ENCODE measurements at places on chromosomes 1 and 21. TPM values are rescaled to one million over a fixed set of nuclear protein-coding genes. Genes with fewer than 3 reads are reported as not detected.

DNA sequence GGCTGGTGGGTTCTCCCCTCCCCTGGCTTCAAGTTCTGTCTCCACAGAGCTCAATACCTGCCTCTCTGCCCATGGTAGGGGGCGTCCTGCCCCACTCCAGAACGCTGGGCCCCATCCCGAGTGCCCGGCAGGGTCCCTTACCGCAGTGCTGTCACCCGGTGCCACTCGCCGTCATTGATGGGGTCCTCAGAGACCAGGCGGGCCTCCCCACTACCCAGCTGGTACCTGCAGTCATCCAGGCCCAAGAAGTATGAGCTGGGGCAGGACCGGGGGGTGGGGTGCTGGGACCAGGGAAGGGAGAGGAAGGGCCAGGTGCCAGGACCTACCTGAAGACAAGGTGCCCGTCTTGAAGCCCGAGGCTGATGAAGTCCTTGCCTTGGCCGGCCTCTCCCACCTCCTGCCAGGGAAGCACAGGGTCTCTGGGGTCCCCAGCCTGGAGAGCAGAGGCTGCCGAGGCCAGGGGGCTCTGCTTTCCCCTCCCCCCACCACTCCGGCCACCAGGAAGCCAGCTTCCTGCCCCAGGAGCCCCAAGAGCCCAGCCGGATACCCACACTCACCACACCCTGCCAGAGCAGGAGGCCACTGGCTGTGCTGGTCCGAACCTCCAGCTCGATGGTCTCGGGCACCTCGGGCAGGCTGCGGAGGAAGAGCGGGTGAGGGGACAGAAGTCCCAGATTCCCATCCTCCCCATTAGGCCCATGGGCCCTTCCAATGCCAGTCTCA, 12.1 kb downstream of the LDLRAD2 start:
- DNase-seq: peak; percentile 50

DNA sequence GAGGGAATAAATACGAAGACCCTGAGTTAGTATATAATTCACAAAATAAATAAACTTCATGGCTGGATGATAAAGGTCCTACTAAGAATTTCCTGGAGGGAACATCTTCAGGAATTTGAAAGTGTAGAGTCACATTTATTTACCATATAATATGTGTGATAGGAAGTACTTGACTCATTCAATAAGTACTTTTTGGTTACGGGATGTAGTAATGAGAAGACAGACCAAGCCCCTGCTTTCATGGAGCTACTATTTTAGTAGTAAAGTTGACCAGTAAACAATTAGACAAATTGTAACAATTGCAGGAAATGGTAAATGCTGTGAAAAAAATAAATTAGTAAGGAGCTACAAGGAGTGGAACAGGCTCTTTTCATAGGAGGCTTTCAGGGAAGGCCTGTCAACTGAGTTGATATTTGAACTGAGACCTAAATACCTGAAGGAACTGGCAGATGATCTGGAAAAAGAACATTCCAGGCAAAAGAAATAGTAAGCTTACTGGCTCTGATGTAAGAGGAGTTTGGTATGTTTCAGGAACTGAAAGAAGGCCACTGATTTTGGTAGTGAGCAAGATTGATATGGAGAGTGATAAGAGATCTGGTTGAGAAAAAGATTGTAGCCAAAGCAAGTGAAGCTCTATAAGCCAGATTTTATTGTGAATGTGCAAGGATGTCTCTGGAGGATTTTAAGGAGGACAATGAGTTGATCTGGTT, 36.2 kb downstream of the CAMSAP2 start:
- DNase-seq: no peak

GRCh38 chr1:12180315-12180714, 13.5 kb downstream of the TNFRSF1B start:
- peak; percentile 65 for DNase-seq

DNA sequence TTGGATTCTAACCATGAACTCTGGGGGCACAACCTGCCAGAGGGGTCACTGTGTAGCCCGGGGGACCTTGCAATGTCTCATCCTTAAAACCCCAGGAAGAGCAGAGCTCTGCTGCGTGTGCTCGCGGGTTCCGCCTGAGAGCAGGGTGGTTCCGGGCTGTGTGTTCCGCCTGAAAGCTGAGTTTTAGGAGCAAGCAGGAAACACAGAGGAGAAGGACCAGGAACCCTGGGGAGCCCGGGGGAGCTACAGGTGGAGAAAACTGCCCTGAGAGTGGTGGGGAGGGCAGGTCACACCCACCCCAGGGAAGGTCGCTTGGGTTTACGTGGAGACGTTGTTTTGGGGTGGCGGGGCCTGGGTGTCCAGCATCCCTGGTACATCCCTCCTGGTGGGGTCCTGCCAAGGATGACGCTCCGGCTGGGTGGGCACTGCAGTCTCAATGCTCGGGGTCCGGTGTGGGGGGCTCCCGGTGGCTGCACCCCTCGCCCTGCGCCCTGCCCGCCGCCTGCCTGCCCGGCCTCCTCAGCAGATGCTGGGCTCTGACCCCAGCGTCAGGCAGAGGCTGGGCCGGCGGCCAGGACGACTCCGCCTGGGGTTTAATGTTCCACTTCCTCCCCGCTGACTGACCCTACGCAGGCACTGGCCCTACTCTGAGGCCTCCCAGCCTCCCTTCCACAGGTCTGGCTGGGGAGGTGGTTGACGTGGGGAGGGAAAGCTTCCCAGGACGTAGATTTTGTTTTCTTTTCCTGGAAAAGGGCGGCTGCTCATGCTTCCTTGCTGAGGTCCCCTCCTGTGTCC, 17.3 kb upstream of the C1orf159 start:
- no peak for DNase-seq

GRCh38 chr1:7229186-7229585, 443.9 kb downstream of the CAMTA1 start:
- DNase-seq: no peak

- DNase-seq: no peak
Measured at GRCh38 chr1:228046421-228047182, 35.9 kb upstream of the ARF1 start.

DNA sequence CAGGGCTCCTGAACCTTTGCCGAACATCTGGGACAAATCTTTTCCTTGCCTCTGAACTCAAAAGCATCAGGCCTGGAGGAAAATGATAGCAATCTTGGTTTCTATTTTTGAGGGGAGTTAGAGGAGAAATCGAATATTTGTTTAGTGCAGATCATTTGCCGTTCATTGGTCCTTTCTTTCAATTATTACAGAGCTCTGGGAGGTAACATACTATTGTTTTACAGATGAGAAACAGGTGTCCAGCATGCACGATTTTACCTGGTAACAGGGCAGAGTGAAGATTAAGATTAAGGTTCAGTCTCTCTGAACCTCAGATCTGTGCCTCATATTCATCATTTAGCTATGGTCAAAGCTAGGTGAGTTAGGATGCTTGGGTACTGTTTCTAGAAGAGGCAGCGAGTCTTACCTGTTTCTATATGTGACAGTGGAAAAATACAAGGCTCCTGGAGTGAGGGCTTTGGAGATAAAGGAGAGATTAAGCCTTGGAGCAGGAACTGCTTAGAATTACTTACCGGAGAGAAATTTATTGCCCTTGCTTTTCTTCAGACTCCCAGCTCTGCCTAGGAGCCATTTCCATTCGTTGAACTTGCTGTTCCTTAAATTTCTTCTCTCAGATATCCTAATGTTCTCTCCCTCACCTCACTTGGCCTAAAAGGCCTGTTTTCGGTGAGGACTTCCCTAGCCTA, 1.4 kb downstream of the PRCC start:
- DNase-seq: no peak

DNA sequence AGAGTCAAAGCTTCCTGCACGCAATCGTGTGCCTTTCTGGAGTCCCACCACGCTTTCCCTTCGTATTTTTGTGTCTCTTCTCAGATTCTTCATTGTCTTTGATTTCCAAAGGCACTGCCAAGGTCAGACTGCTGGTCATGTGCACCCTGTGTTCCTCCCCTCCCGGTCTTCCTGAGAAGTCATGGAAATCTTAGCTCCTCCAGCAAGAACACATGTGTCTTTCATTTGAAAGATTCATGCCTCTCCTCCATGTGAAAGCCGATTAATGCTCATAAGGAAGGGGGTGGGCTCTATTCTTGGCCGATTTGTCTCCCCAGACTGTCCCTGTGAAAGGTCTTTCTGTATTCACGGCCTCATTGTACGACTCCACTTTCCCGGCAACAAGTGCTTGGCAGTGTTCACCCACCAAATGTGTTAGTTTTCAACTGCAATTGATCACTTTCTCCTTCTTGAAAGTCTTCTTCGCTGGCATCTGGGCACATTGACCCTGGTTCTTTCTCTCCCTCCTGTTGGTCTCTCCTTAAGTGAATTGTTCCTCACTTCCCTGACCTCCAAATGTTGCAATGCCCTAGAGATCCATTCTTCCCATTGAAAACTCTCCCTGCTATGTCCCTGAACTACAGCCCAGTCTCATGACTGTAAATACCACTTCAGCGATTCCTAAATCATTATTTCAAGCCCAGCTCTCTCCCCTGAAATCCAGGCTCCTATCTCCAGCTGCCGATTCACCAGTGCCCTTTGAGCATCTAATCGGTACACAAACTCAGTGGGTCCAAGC, 25.4 kb downstream of the MX2 start:
- no peak for DNase-seq

DNA sequence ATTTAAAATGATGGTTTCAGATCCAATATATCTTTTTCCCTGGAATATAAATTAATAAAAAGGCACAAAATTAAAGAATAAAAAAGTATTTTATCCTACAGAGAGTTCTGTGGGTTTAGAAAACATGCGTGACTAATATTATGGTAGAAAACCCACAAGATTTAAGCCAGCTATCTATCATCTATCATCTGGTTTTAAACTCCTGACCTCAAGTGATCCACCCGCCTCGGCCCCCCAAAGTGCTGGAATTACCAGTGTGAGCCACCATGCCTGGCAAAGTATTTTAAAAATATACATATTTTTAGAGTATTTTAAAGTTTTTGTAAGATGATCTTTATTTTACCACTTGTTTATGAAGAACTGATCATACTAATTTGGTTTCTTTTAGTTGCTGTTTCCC, 79.5 kb downstream of the NRIP1 start:
- no peak for DNase-seq

DNA sequence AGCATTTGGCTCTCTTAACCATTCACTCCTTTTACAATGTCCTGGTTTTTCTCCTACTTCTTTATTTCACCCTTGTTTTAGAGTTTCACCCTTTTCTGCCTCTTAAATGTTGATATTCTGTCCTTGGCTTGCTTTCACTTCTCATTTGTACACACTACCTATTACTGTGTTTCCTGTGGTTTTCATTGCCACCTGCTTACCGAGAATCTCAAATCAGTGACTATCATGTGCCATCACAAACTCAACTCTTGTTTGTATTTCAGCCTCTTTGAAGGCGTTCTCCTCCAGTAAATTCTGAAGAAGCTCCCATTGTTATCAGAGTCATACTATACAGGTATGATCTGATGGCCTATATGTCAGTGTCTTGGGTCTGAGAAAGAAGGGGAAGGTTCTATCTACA, 65.7 kb downstream of the NPHS2 start:
- DNase-seq: no peak

GRCh38 chr1:2639203-2639602, 6.4 kb upstream of the MMEL1 start:
- DNase-seq: peak; percentile 27

DNA sequence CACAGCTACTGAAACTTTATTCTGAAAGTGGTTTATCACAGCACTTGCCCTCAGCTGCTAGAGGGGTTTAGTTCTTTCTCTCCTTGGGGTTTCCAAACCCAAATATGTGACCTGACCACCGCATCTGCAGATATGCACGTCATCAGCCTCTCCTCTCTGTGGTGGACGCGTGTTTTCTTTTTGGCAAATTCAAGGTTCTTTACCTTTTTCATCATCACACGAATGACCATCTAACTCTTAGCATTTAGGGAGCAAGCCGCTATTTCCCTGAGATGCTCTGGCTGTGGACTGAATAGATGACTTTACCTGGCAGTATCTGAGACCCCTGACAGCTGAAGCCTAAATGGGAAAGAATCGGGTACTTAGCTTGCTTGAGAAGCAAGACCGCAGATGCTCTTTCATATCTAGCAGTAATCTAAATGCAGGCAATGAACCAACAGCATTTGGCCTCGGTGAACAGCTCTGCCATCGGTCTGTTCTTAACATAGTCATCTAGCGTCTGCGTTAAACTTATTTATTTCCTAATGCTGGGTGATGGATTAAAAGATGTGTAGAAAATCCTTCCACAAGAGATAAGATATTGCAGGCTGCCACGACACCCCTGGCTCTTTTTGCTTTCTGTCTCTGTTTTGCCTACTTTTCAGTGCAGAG, 463.4 kb downstream of the CAMTA1 start:
- no peak for DNase-seq

- DNase-seq: no peak
Measured at GRCh38 chr1:197451381-197451780, 183.3 kb downstream of the CRB1 start.

DNA sequence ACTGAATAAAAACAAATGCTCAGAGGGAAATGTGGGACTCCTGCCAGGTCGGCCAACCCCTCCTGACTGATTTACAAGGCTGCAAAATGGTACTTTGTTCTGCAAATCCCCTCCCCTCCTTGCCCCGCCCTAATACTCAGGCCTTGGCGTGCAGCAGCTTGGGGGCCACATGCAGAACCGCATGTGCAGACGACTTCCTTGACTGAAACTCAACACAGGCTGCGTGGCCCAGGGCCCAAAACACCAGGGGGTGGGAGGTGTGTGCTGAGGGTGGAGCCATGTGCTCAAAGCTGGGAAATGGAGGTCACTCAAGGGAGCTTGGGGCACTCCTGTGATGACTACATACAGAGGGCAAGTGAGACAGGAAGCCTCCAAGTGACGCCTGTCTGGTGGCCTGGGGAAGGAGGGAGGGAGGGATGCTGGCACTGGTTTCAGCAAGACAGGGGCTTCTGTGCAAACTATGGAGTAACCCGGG, 87.2 kb downstream of the MRPL37 start:
- peak; percentile 88 for DNase-seq

DNA sequence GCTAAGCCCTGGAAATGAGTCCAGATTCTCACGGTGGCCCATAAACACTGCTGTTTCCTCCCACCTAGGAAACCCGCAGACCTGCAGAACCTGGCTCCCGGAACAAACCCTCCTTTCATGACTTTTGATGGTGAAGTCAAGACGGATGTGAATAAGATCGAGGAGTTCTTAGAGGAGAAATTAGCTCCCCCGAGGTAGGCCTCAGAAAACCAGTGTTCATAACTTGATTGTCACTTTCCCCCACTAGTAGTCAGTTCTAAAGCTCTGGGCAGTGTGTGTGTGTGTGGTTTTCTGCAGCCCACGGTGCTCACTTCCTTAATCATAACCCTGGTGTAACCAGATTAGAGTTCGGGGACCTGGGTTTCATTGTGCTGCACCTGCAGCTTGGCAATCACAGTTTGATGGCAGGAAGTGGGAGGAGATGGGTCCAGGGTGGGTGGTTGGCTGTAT, 39.1 kb downstream of the CLIC6 start:
- DNase-seq: no peak

LCE2A gene
- total RNA-seq: not detected

- no peak for DNase-seq
Measured at GRCh38 chr1:147243841-147244240, 1.4 kb downstream of the CHD1L start.

DNA sequence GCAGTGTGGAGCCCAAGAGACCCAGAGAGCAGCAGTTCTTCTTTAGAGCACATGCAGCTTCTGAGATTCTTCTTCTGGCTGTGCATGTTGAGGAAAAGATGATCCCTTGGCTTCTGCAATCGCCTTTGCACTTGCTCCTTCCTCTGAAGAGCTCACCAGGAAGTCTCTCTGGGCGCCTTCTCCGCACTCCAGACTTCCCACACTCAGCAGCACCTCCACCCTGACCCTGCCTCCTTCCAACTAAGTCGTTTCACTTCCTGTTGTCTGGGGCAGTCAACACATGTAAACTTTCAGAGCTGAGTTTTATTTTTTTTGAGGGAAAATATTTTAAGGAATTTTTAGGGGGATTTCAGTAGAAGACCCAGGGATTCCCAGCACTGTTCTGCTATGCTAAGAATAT, 73.4 kb upstream of the F3 start:
- no peak for DNase-seq

AMY1B gene
- not detected for total RNA-seq

NHLH1 gene
- not detected for total RNA-seq

GRCh38 chr1:41465741-41466140, 18.7 kb downstream of the EDN2 start:
- no peak for DNase-seq
